Effector CD8-positive, alpha-beta T cell (primary cell): ENCODE measurements at places on chromosomes 16 and 17.

- DNase-seq = no peak
Measured at GRCh38 chr16:67965668-67966548, 2.5 kb downstream of the SLC12A4 start.

DNA sequence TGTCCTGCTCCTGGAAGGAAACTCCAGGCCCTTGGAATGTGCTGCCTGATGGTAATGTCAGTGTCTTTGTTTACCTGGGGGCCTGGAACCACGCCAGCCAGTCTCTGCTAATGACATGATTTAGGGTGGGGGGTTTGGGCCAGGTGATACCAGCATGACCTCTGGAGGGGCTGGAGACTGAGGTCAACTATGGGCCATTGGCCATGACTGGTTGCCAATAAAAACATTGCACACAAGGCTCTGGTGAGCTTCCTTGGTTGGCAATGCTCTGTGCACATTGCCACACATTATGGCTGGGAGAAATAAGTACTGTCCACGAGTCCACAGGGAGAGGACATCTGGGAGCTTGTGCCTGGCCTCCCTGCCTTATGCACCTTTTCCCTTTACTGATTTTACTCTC is 52.5 kb downstream of the LITAF start:
- DNase-seq = no peak

GRCh38 chr16:30992931-30993816 is 8.2 kb downstream of the HSD3B7 start:
- no peak for DNase-seq

- no peak for DNase-seq
Measured at GRCh38 chr16:4940719-4941118, 3.8 kb upstream of the PPL start.

- DNase-seq = no peak
Measured at GRCh38 chr17:39973496-39973895, 7.1 kb upstream of the PSMD3 start.

GRCh38 chr16:4533490-4533889 is 5.1 kb downstream of the CDIP1 start:
- no peak for DNase-seq

- no peak for DNase-seq
Measured at GRCh38 chr17:58728798-58729197, 26.9 kb upstream of the PPM1E start.

GRCh38 chr17:14451729-14452191 is 150.9 kb downstream of the HS3ST3B1 start:
- no peak for DNase-seq

DNA sequence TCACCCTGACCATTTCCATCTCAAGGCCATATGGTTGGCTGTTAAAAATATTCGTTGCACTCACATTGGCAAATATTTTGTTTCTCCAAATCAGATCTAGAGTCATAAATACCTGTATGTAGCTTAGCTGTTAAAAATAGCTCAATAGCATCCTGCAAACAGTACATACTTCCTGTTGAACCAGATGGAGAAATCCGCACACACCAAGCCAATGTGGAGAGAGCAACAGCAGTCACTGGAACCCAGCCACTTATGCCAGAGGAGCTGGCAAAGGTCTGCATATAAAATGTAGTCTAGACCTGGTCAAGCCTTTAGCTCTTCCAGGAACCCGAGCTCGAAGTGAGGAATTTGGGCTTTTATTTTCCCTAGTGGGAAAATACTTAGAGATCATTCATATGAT is 146.4 kb upstream of the KCNJ16 start:
- no peak for DNase-seq

DNA sequence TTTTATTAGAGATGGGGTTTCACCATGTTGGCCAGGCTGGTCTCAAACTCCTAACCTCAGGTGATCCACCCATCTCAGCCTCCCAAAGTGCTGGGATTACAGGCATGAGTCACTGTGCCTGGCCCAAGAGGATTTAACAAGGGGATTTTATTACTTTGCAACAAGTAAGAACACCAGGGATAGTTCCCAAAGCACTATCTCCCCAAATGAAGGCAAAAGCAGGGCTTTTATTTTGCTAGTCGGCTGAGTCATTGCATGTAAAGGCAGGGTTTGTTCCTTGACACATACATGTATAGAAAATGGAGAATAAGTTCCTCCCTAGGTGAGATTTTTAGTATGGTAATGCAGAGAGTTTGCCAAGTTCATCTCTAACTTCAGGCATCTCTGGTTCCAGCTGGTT is 24.0 kb downstream of the REXO5 start:
- no peak for DNase-seq

DNA sequence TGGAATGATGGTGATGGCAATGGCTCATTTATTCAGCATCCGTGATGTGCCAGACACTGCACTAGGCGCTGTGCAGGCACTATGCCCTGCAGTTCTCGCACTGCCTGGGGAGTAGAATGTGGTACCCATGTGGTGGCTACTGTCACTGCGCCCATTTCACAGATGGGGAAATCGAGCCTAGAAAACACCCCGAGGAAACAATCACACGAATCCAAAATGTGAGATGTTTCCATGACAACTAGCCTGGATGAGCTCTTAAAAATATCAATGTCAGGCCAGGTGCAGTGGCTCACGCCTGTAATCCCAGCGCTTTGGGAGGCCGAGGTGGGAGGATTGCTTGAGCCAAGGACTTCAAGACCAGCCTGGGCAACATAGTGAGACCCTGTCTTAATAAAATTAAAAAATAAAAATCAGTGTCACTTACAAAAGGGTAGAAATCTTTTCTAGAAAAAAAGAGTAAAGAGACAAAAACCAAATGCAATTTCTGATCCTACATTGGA is 57.9 kb upstream of the TNRC6A start:
- DNase-seq = no peak

DNA sequence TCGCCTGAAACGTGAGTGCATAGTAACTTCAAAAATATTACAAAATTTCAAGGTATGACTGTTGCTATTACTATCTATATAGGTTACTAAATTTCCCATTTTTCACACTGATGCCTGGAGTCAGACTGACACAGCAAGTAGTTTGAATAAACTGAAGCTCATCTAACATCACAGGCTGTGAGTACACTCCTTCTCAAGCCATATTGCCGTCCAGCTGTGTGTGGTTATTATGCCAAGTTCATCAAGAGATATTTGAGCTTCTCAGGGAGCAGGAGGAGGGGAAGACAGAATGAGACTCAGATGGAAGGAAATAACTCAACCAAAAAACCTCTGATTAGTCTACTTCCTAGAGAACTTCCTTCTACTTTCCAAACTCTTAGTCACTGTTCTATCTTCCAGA is 473.9 kb downstream of the TOX3 start:
- DNase-seq = no peak

- peak; percentile 32 for DNase-seq
Measured at GRCh38 chr17:57988301-57989250, 522 bp upstream of the VEZF1 start.

- no peak for DNase-seq
Measured at GRCh38 chr17:47652570-47652969, 2.9 kb downstream of the KPNB1 start.

- no peak for DNase-seq
Measured at GRCh38 chr17:30091771-30092170, 24.8 kb upstream of the NSRP1 start.

- DNase-seq = no peak
Measured at GRCh38 chr17:63840591-63841349, 1.7 kb downstream of the SMARCD2 start.

GRCh38 chr17:39461926-39462569 is 762 bp downstream of the CDK12 start:
- DNase-seq = no peak

GRCh38 chr16:49682577-49683165 is 173.2 kb downstream of the ZNF423 start:
- no peak for DNase-seq

DNA sequence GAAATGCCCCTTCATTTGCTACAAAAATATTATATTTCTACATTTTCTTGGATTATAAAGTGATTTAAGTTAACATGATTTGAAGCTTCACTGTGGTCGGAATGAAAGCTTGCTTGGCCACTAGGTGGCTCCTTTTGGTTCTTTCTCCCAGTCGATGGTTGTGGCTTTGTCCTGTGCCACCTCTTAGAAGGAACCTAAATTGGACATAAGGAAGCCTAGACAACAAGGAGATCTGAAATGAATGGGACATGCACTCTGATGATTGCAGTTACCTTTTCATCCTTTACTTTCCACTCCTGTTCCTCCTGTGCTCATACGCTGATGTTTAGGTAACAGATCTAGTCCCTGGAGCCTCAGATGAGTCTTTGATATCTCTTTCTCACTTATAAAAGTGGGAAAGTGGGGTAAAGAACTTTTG is 39.2 kb downstream of the FTO start:
- no peak for DNase-seq

- no peak for DNase-seq
Measured at GRCh38 chr17:35212668-35213067, 18.5 kb upstream of the SLC35G3 start.

DNA sequence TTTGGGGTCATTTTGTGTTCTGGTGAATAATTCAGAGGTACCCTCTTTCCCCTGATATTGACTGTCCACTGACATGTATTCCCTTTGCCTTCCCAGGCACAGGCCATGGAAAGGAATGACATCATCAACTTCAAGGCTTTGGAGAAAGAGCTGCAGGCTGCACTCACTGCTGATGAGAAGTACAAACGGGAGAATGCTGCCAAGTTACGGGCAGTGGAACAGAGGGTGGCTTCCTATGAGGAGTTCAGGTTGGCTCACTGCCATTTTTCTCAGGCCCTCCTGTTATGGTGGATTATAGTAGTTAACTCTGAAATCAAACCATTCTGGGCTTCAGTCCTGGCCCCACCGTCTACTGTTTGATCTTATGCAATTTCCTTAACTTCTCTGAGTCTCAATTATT is 1.6 kb upstream of the EFTUD2 start:
- DNase-seq = no peak

- no peak for DNase-seq
Measured at GRCh38 chr16:81551821-81552304, 107.3 kb downstream of the CMIP start.

GRCh38 chr17:50935221-50935995 is 69.3 kb upstream of the TOB1 start:
- DNase-seq = no peak

GRCh38 chr16:81185416-81185815 is 53.1 kb upstream of the BCO1 start:
- DNase-seq = no peak

GRCh38 chr17:76000016-76000754 is 470 bp upstream of the CDK3 start:
- peak; percentile 46 for DNase-seq

DNA sequence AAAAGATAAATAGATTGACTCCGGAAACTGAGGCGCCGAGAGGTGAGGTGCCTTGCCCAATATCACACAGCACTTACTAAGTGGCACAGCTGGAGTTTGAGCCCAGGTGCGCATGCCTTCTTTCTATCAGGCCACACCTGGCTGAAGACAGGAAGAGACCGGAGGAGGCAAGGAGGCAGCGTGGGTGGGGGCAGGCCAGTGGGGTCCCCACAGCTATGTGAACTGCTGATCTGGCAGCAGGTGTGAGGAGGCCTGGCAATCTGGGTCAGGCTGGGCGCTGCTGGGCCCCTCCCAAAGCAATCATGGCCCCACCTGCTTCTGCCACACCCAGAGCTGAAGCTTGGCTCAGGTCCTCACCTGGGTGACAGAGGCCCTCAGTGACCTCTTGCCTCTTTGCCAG is 1.9 kb upstream of the GDPD3 start:
- no peak for DNase-seq

DNA sequence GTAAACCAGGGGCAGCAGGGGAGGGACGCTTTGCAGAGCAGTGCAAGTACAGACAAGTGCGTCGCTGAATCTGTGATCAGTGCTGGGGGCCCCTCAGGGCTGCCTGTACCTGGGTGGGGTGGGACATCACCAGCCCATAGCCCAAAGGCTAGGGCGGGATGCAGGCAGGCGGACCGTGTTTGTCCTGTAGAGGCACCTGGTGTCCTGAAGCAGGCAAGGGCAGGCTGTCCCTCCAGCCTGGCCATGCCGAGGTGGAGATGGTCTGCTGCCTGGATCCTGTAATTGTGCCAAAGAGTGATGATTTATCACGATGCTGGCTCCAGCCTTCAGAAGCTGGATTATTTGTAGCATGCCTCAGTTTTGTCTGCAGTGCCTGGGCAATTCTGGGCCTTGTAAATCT is 137.9 kb upstream of the GSE1 start:
- DNase-seq = no peak

DNA sequence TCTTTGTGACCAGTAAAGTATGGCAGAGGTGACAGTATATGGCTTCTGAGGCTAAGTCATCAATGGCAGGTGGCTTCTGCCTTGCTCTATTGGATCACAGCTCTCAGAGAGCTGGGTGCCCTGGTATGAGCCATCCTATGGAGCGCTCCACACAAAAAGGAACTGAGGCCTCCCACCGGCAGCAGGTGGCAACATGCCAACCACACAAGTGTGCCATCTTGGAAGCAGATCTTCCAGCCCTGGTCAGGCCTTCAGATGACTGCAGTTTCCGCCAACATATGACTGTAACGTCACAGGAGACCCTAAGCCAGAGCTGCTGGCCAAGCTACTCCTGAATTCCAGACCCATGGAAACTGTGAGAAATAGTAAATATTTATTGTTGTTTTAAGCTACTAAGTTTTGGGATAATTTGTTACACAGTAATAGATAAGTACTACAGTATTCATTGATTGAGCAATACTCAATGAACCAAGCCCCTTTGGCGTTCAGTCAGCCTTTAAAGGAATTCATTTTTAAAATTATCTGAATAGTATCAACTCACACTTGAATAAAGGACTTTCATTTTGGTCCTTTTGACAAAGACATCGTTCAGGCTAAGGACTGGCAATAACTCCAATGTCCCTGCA is 69.4 kb upstream of the LHX1 start:
- no peak for DNase-seq

GRCh38 chr17:27577121-27577761 is 53.7 kb upstream of the LGALS9 start:
- no peak for DNase-seq

GRCh38 chr16:10584981-10585438 is 4.6 kb upstream of the EMP2 start:
- DNase-seq = no peak

GRCh38 chr17:5706577-5707210 is 122.4 kb upstream of the NLRP1 start:
- DNase-seq = peak; percentile 35

- no peak for DNase-seq
Measured at GRCh38 chr17:22505660-22506059, 813.3 kb downstream of the KCNJ18 start.

GRCh38 chr17:4393806-4394205 is 27.3 kb upstream of the UBE2G1 start:
- DNase-seq = no peak

DNA sequence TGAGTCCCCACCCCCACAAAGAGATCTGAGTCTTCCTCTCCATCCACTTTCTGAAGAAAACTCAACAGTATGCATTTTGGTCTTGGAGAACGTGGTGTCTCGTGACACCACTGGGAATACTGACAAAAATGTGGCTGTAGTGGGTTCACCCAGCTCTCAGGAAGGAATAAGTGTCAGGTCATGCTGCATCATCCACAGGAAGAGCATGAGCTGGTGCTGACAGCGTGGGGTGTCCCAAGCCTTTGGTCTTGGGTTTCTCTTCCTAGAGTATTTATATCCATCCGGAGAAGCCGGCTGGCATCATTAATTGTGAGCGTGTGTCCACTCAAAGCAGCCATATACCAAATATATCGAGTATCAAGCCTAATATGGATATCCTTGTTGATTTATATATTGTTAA is 55.9 kb downstream of the C17orf67 start:
- no peak for DNase-seq

- DNase-seq = no peak
Measured at GRCh38 chr16:50553182-50553710, 5.0 kb downstream of the NKD1 start.

GRCh38 chr16:53094013-53094630 is 39.3 kb downstream of the CHD9 start:
- no peak for DNase-seq

- DNase-seq = no peak
Measured at GRCh38 chr16:27287887-27288286, 19.3 kb upstream of the NSMCE1 start.

- no peak for DNase-seq
Measured at GRCh38 chr17:77419095-77419494, 278.3 kb downstream of the SEC14L1 start.
